Stimulated activated effector memory CD8-positive, alpha-beta T cell treated with anti-CD3 and anti-CD28 coated beads, Interleukin-12 subunit alpha, Interleukin-12 subunit beta, amount 100 ng/mL, for 72 hours (primary cell): ENCODE measurements at places on chromosomes 7 and 10.

DNA sequence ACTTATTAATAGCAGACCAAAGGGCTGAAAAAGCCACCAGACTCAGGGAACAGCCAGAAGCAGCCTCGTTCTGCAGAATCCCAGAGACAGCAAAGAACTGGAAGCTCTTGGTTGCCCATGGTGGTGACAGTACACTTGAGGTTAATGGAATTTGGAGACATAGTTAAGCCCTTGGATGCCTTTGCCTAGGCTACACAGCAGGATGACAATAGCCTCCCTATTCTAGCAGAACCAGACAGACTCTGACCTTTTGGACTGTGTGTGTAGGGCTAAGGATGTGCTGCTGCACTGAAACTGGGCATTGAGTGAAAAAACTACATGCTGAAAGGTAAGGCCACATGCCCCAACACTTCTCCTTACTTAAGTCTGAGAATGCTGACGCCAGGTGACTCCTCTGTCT is 22.7 kb downstream of the OTUD1 start:
- DNase-seq = no peak

DNA sequence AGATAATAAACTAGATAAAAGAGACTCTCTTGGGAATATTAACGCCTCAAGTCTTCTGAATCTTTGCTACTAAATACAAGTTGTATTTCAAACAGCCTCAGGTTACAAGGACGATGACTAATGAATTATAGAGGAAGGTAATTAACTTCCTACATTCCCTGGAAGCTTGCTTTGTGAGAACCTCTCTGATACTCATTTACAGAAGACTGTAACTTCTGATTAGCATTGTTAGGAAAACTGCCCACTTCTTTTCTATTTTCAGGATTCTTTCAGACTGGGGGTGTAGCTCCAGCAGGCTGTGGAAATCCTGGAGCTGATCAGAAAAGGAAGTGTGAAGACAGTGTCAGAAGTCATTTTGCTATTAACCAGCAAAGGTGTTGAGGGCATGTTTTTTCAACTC is 316.7 kb upstream of the NPSR1 start:
- DNase-seq = no peak

- DNase-seq = no peak
Observed at GRCh38 chr7:107874605-107875446, 16.2 kb upstream of the DLD start.

- DNase-seq = no peak
Observed at GRCh38 chr7:36191292-36191920, 38.4 kb downstream of the EEPD1 start.

- no peak for DNase-seq
Observed at GRCh38 chr10:48454302-48455054, 148.0 kb downstream of the MAPK8 start.

DNA sequence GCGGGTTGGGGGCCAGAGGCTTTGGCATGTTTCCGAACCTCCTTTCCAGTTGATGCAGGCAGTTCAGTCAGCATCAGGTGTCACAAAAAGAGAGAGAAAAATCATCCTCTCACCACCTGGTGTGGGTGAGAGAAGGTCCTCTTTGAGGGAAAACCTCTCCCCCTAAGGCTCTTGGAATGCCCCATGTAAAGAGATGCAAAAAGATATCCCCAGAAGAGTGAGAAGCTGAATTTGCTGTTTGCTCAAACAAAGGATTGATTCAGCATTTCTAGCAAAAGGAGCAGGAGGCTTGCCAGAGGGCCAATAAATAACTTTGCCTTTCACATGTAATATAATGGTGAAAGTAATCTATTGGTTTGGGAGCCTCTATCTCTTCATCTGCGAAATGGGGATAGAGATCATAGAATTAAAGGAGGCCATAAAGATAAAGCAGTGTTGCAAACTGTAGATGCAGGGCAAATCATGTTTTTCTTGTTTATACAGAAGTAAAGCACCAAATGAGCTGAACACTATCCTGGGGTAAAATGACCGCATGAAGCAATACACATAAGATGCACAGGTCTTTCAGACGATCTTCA is 425.9 kb downstream of the LRMDA start:
- no peak for DNase-seq

GRCh38 chr7:140726281-140726680 is 29.8 kb downstream of the NDUFB2 start:
- DNase-seq = no peak

DNA sequence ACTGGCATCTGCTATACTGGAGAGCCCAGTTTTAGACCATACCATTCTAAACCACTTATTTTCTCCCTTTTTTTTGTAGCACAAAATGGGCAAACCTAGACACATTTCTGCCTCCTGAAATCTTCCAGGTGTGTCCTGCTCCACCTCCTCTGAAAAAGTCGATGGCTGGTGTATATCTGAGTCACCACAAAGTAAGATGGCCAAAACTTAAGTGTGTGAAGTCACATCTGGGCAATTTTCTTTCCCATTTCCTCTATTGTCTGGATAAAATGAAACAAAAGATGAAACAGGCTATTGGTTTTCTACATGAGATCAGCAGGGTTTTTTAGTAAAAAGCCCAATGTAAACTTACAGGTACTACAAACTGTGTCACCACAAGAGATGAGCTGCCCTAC is 65.5 kb downstream of the OSBPL3 start:
- no peak for DNase-seq

GRCh38 chr10:99595770-99596465 is 24.3 kb downstream of the SLC25A28 start:
- DNase-seq = no peak

GRCh38 chr10:47261556-47261955 is 38.4 kb upstream of the GDF10 start:
- no peak for DNase-seq

DNA sequence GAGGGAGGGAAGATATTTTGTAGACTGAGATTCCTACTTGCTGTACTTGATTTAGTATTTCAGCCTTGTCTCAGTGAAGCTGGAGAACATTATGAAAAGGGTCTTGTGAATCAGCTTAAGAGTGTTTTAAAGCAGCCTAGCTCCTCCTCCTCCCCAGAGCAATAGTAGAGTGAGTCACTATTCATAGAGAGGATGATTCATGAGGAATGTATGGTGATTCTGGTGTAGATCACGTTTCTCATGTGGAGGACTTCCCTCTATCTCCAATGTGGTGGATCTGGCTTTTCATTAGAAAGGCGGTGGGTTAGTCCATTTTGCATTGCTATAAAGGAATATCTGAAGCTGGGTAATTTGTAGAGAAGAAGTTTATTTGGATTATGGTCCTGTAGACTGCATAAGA is 340.1 kb upstream of the CHRM2 start:
- DNase-seq = no peak

GRCh38 chr7:117777335-117778142 is 95.7 kb downstream of the CTTNBP2 start:
- no peak for DNase-seq

- no peak for DNase-seq
Observed at GRCh38 chr7:43621729-43622448, 39.0 kb downstream of the STK17A start.

- DNase-seq = no peak
Observed at GRCh38 chr7:91228327-91228726, 35.9 kb upstream of the FZD1 start.

- no peak for DNase-seq
Observed at GRCh38 chr7:26646336-26647048, 217.9 kb downstream of the SKAP2 start.

- DNase-seq = no peak
Observed at GRCh38 chr10:94036766-94037033, 43.0 kb downstream of the PLCE1 start.

GRCh38 chr7:108618056-108618455 is 48.4 kb downstream of the DNAJB9 start:
- DNase-seq = no peak

- DNase-seq = no peak
Observed at GRCh38 chr10:130737621-130738020, 573.9 kb downstream of the TCERG1L start.

- DNase-seq = no peak
Observed at GRCh38 chr10:69481305-69481704, 30.0 kb downstream of the TSPAN15 start.

DNA sequence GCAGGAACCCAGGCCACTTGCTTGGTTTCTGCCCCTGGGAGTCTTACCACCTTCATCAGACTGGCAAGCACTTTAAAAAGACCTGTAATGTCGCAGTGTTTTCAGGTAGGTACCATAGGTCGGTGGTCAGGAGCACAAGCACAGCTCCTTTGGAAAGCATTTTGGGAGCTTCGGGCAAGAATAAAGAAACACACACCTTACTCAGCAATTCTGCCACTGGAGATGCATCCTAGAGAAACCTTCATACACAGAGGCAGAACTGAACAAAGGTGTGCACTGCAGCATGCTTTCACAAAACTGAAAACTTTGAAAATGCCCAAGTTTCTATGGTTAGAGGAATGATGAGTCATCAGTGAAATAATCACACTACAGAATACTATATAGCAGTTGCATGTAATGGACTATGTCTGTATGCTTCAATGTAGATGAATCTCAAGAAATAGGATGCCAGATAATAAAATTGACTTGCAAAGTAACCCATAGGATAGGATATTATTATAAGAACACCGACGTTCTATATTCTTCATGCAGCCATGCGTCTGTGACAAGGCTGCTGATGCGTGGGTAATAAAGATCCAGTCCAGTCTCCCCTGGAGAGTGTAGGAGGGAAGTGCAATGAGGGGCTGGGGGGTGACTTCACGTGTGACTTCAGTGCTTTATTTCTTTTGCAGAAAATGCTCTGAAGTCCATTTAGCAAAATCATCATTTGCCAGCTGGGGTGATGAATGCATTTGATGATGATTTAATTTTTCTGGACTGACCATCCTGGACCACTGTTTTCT is 309.5 kb downstream of the WDR37 start:
- DNase-seq = no peak

DNA sequence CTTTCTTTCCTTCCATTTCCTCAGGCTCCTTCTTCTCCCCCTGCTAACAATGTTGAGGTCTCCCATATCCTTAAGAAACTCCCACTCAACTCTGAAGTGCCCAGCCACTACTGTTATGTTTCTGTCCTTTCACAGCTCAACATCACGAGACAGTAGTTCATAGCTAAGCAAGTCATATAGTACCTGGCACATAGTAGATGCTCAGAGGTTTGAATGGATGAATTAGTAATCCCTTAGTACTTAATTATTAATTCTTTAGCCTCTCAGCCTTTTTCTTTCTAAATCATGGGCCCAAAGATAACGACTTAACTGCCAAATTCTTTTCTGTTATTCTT is 22.6 kb downstream of the CSGALNACT2 start:
- DNase-seq = no peak

GRCh38 chr10:100976906-100977305 is 7.6 kb downstream of the SEMA4G start:
- no peak for DNase-seq

DNA sequence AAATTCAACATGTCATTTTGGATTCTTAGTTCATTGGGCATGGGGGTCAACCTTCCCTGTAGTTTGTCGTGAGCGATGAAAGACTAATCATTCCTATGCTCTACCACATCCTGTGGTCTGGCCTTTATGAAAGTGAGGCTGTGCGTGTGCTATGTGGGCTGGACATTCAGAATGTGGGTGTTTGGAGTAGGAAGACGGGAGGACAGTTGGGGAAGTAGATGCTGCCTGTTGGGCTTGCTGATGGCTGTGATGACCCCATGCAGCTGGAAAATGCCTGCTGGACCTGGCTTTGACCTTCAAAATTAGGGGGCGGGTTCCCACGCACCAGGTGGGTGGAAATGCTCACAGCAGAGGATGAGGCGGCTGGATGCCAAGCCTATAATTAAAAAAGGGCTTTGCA is 90.9 kb upstream of the MKI67 start:
- DNase-seq = no peak

- no peak for DNase-seq
Observed at GRCh38 chr7:27969346-27969745, 211.2 kb downstream of the JAZF1 start.

GRCh38 chr7:149348758-149349369 is 86.9 kb downstream of the ZNF783 start:
- no peak for DNase-seq

DNA sequence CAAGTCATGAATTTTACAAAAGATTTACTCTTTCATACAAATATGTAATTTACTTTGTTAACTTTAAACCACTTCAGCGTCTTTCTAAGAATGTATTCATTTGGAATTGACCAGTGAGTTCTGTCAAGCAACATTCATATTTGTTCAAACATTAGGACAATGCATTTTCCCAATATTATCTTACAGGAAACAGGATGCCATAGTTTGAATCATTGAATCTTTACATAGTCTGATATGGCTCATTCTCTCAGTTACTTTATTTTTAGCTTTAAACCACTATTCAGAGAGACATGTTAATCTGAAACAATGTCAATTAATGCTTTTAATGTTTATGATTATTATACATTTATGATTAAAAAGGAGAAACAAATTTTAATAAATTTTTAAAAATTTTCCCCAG is 21.1 kb upstream of the MEOX2 start:
- DNase-seq = no peak

DNA sequence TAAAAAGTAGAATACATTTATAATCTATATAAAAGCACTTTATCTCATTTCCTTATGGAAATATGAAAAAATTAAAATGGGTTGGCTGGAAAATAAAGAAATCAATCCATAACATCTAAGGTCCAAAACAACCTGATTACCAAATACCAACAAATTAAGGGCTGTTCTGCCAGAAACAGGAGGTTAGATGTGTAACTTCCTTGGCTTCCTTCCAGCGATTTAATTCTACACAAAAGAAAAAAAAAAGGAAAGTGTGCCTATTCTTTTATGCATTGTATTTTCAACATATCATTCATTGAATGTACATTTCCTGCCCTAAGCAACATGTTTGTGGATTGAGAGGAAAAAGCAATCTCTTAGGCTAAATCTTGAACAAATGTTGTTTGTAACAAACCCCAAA is 36.2 kb upstream of the USP6NL start:
- no peak for DNase-seq

GRCh38 chr7:108525327-108525984 is 479 bp downstream of the PNPLA8 start:
- no peak for DNase-seq

DNA sequence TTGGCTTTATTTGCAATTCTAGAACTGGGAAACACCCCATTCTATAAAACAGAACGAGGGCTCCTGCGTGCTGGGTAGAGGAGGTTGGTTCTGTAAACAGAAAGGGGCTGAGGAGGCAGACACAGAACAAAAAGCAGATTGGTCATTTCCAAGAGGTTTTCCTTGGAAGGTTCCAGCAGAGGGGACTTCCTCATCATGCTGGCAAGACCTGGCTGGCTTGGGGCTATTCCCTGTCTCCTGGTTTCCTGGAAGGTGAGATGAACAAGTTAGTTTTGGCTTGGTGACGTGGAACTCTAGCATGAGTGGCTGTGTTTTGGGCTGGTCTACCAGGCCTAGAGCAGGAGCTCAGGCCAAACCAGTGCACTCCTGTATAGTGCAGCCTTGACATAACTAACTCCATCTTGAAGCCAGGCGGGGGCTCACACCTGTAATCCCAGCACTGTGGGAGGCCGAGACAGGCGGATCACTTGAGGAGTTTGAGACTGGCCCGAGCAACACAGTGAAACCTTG is 26.1 kb upstream of the DNAJB6 start:
- DNase-seq = no peak

DNA sequence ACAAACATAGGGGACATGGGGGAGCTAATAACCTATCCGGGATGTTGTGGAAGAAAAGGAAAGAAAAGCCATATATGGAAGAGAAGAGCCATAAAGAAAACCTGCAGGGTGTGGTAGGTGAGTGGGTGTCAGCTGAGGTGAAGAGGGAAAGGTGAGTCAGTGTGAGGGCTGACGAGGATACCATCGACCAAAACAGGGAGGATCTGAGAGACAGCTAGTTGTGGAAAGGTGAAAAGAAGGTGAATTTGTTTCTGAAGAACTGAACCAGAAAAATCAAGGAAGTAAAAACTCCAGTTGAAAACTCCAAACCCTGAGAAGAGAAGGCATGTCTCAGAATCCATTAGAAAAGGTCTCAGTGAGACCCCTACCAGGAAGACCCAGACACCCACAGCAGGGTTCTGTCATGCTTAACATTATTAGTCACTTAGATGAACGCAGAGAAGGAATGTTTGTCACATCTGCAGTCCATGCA is 4.1 kb downstream of the BLNK start:
- DNase-seq = no peak
